Motor neuron (in vitro differentiated cells): ENCODE measurements at places on chromosomes 12 and 14.

GRCh38 chr14:58131386-58131785 lies 20.6 kb downstream of the ARMH4 start:
- ATAC-seq: no peak

DNA sequence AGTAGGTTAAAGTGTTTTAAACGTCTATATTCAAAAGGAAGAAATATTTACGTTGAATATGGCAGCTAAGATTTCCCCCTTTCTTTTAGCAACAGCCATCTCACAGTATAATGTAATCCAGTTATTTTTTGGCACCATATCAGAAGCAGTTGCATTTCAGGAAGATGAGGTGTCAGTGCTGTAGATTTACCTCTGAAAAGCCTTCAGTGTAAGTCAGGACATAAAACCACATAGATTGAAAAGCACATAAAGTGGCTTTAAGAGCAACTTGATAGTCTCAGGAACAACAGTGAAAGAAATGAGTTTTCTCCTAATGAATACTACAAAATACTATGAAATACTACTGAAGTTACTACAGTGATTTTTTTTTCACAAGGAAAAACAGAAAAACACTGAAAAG lies 6.9 kb downstream of the MLH3 start:
- ATAC-seq: no peak

DNA sequence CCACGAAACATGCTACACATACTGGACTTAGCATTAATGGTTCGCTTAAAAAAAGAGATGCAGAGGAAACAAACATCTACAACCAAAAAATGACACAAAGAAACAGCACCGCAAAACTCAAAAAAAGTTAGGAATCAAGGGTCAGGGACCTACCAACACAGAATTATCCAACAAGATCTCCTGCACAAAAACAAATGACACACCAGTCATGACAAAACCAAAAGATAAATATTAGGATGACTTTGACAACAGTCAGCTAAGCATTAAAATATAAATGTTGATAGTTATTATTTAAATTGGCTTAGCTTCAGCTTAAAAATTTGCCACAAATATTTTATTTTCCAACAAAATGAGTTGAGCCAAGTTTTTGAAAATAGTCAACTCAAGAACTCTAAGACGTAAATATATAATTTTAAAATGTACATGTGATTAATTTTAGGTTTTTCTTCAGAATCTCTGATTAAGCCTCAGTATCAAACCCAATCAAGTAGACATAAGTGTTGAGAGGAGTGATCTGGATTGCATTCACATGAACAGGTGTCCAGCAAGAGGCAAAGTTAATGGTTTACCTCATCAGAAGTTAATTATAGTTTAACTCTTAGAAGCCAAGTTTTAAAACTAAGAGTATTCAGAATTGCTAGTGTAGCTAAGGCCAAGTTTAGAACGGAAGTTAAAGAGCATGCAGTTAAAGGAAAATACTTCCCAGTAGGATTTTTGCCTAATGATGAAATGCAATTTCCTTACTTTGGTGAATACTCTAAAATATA lies 79.9 kb downstream of the HEATR5A start:
- ATAC-seq: no peak

- ATAC-seq: no peak
Observed at GRCh38 chr12:117970334-117970733, 1.5 kb upstream of the KSR2 start.

- ATAC-seq: no peak
Observed at GRCh38 chr12:101117842-101118241, 92.2 kb downstream of the SLC5A8 start.

DNA sequence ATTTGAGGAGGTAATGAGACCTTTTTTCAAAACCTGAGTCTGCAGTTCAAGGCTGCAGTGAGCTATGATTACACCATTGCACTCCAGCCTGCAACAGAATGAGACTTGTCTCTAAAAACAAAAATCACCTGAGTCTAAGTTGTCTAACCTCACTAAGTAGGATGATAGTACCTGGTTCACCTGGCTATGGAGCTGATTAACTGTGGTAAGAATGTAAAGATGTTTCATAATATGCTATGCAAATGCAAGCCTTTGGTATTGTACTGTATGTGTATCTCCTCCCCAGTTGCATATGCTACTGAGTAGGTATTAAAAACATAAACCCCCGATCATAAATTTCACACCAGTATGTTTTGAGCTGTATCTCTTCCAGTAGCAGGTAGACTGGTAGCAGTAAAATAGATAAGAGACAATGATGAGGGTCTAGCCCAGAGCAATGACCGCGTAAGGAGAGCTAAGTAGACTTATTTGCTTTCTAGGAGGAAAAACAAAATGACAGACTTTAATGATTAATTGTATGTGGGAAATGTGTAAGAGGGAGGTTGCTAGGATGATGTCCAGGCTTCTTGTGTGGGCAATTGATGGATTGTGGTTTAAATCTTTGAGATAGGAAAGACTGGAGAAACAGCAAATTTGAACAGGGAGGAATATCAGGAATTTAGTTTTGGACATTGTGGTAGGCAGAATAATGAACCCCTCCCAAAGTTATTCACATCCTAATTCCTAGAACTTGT lies 41.6 kb upstream of the EGLN3 start:
- ATAC-seq: peak; percentile 81

GRCh38 chr12:725076-725475 lies 27.3 kb upstream of the WNK1 start:
- ATAC-seq: no peak

DNA sequence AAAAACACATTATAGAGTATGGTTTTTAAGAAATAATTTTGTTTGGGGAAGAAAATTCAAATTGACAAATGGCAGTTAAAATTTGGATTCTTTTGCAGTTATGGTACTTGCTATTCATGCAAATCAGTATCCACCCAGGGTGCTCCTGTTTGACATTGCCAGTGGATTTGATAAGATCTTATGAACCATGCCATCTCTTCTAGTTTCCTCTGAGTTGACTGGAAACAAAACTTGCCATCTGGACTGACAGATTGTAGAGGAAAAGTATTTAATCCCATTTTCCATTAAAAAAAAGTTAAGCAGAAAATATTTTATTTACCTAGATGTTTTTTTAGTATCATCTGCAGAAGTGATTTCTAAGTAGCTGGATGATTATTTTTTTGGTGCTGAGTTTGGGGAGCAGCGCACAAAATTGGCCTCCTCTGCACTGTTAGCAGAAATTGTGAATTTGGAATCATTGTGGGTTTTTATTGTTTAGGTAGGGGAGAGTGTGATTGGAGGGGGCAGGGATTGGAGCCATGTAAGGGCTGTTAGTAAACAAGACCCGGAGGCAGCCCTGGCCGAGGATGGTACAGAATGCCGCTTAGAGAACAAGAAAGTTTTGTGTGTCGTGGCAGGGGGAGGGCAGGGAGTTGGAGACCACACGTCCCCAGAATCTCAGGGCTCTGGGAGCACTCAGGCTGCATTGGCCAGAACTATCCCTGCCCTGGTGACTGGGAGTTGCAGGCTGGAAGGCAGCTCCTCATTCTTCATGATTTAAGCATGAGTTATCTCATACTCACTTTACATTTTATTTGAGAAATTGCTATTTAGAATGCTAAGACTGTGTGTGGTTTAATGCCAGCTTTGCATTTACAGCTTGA lies 56.6 kb downstream of the WDR20 start:
- ATAC-seq: peak; percentile 80

GRCh38 chr12:6026998-6027397 lies 81.9 kb upstream of the ANO2 start:
- ATAC-seq: no peak

DNA sequence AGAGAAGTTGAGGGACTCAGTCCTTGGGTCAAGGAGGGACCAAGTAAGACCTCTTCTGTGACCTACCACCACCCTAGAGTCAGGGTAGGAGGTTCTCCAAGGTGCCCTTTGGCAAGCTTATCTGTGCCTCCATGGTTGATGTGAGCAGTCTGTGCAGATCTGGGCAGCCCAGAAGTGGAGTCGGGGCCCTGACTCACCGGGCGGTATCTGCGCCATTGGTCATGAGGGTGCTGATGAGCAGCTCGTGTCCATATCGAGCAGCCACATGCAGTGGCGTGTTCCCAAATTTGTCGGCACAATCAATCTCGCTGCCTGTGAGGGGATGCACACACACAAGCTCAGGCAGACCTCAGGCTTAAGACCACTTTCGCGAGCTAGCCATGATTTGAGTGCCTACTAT lies 5.1 kb downstream of the ANKRD52 start:
- no peak for ATAC-seq

GRCh38 chr14:94136575-94137331 lies 7.3 kb upstream of the IFI27L2 start:
- peak; percentile 91 for ATAC-seq

DNA sequence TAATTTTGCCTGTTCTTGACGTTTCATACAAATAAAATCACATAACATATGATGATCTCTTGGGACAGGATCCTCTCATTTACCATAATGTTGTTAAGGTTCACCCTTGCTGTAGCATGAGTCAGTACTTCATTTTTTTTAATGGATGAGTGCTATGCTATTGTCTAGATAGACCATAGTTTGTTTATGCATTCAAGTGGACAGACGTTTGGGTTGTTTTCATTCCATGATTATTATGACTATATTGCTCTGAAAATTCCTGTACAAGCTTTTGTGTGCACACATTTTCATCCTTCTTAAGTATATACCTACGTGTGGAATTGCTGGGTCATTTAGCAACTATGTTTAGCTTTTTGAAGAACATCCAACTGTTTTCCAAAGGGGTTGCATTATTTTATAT lies 325.6 kb upstream of the TMEM132C start:
- ATAC-seq: no peak

DNA sequence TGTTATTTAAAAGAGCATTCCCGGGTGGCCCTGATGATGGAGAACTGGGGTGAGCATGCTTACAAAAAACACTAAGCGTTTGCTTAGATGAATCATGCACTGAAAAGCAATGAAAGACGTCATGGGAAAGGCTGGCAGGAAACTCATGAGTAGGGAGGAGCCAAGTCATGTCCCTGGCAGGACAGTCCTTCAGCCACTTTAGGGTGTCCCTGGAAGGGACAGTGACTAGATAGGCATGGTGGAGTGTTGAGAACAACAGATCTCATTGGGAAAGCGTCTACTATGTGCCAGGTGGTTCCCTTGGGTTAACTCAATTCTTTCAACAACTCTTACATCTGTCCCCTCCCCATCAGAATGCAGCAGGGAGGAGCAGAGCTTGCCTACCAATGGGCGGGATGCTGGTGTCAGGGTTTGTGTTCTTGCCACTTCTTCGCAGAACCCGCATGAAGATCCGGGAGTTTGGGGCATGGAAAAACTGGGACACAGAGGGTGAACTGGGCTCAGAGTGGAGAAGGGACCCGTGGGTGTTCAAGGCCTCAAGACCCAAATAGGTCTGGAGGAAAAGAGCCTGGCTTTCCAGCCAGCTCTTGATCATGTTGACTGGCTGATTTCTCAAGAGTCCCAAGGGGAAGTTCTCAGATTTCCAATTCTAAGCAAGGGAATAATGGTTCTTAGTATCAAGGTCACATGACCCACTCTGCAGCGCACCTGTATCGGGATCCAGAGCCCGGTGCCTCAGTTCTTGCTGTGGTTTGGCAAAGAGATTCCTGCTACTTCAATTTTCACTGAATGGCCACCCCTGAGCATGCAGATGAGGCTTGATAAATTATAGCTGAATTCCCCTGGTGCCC lies 653.9 kb upstream of the TBX3 start:
- ATAC-seq: peak; percentile 53

- peak; percentile 89 for ATAC-seq
Observed at GRCh38 chr14:52988139-52988538, 37.3 kb upstream of the FERMT2 start.

DNA sequence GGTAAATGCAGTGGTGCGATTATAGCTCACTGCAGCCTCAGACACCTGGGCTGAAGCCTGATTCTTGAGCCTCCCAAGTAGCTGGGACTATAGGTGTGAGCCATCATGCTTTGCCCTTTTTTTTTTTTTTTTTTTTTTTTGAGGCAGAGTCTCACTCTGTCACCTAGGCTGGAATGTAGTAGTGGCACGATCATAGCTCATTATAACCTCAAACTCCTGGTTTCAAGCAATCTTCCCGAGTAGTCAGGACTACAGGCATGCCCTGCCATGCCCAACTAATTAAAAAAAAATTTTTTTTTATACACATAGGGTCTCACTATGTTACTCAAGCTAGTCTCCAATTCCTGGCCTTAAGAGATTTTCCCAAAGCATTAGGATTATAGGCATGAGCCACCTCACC lies 6.9 kb downstream of the ATP2A2 start:
- no peak for ATAC-seq

GRCh38 chr12:123064366-123064765 lies 83.9 kb downstream of the ARL6IP4 start:
- no peak for ATAC-seq
